ENCODE measurements at places on chromosomes 2 and 18.

- no peak for DNase-seq
Observed at GRCh38 chr18:42574871-42575270, 540.6 kb downstream of the RIT2 start.

DNA sequence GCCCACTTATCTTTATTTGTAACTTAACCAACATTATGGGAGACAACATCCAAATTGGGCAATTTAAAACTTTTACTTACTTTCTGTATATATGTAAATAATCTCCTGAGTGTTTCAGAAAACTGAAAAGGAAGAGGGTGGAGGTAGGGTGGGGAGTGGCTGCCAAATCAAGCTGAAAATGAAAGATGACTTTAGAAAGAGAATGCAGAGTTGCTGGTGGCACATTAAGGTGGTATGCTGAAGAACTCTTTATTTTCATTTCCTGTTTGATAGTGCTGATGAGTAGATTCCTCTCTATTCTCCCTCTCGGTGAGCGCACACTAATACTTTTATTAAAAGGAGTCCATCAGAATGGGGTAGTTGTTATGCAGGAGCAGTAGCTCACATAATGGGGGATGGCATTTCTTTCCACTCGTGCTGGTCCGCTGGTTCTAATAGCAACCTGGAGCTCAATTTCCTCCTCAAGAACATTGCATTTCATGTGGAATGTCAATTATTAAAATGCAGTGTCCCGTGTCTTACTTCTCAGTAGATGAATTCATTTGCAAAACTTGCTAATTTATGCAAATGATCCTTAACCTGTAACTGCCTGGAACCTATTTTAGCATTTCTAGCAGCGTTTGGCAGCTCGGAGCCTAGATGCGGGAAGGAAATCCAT lies 466.9 kb upstream of the HNRNPA3 start:
- no peak for DNase-seq

GRCh38 chr2:58651930-58652329 lies 410.8 kb upstream of the FANCL start:
- DNase-seq = no peak

DNA sequence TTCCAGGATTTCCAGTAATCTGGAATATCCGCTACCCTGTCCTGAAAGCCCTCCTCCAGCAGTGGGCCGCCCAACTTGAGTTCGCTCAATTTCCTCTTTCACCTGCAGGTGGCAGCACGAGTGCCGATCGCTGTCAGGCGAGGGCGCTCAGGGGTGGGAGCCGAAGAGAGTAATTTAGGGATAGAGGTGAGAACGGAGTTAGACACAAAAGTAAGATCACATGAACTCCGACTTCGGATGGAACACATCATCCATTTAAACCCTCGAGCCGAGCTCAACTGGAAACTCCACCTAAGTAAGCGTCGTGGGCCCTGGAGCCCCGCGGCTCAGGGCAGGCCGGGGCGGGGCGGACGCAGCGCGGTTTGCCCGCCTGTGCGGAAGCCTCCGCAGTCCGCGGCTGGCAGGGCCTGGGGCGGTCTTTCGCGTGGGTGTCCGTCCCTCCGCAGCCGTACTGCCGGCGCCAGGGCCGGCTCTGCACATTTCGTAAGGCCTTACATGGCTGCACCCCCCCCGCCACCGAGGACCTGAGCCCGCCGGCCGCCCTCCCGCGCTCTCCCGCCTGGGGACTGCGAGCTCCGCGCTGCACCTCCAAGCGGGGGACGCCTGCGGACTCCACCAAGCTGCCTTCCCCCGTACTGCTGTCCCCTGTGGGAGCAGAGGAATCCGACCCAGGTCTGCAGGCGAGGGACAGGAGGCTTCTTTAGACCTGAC lies 61.2 kb downstream of the SEMA4F start:
- DNase-seq = peak; percentile 31

- peak; percentile 3 for DNase-seq
Observed at GRCh38 chr18:75679331-75679730, 251.8 kb upstream of the SMIM21 start.

DNA sequence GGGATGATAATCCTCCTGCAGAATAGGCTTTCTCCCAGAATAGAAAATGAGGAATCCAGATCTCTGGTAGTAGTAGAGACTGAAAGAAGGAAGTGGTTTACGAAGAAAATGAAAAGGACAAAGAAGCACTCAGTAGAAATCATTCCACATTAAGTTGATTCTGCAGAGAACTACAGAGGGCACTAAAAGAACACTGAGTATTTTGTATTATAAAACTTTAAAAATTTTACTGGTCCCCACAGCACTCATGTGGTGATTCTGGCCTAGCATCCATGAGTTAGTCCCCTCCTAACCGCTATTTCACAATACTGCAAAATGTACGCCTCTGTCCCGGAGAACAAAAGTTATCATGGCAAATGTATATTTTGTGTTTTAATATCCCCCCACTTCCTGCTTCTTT lies 42.9 kb upstream of the SLC35F5 start:
- no peak for DNase-seq

- no peak for DNase-seq
Observed at GRCh38 chr18:76708071-76708721, 114.2 kb upstream of the ZNF236 start.

GRCh38 chr18:27483276-27483675 lies 298.2 kb upstream of the CHST9 start:
- DNase-seq = no peak

DNA sequence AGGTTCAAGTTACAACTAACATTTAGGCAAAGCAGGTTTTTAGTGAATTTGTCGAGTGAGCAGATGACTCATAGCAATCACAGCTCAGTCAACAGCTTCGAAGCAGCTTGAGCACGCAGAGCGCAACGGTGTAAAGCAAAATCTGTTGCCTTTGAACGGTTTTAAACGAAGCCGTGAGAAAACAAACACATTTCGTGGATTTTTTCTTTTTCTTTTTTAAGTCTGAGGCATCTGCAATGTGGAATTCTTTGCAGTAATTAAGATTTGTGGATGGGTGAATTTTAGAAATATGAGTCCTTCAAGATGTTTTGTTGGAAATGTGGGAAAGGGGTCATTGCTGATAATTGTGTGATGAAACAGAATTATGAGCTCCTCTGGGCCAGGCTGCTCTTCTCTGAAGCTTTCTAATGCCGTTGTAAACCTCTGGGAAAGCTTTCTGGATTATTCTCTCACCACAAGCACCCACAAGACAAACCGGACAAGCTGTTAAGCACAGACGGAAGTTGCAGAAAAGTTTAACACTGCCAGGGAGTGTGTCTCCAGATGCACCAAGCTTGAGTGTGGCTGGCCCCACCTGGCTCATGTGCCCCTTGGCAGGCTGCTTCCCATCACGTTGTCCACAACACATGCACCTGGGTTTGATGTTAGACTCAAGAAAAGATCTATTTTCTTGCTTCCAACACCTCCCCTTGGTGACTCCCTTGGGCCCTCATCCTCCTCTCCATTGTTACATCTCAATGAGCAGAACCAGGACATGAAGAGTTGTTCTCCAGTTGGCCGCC lies 224.7 kb downstream of the ACKR3 start:
- DNase-seq = no peak

DNA sequence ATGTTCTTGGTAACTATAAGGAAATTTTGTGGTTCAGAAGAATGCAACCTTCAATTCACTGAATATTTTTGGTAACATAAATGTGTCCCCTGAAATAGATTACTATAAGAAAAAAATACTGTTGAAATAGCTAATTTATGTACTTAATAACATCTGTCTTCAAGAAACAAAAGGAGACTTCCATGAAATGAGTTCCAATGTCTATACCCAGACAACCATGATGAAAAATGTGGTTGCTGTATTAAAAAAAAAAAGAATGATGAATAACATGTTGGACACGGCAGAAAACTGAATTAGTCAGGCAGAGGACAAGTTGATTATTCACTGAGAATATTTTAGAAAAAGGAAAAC lies 98.5 kb downstream of the TACR1 start:
- DNase-seq = no peak

DNA sequence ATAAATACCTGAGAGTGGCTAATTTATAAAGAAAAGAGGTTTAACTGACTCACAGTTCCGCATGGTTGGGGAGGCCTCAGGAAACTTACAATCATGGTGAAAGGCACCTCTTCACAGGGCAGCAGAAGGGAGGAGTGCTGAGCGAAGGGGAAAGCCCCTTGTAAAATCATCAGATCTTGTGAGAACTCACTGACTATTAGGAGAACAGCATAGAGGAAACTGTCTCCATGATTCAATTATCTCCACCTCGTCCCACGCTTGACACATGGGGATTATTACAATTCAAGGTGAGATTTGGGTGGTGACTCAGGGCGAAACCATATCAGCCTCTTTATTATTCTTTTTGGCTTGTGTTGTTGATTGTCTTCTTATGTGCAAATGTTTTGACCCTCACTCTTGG lies 76.2 kb downstream of the WDR7 start:
- no peak for DNase-seq

- no peak for DNase-seq
Observed at GRCh38 chr2:174300114-174300513, 34.6 kb upstream of the SP9 start.

- DNase-seq = no peak
Observed at GRCh38 chr2:67037655-67038054, 359.5 kb upstream of the ETAA1 start.

- DNase-seq = no peak
Observed at GRCh38 chr2:39431592-39432316, 5.3 kb downstream of the MAP4K3 start.

DNA sequence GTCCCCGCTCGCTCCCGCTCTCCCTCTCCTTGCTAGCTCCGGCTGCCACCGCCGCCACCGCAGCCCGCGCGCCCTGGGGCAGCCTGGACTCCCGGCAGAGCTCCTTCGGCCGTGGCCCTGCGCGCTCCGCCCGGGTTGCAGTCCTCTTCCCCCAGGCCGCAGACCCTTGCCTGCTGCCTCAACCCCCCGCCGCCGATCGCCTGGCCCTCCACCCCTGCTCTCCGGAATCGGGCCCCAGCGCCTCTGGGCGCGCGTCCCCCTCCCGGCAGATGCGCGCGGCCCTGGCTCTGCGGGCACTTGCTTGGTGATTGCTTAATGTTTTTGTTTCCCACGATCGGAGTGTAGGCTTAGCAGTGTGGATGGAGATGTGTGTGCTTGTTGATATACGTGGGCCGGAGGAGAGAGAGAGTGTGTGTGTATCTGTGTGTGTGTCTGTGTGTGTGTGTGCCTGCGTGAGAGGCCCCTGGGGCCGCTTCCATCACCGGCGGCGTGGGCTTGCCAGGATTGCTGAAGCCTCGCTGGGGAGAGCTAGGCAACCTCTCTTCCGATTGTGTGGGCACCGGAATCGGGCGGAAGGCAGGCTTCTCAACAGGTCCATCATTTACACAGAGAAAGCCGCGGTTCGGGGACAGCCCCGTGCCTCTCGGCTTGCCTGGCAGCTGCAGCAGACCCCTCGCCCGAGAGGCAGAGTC lies 877 bp downstream of the INHBB start:
- DNase-seq = no peak

DNA sequence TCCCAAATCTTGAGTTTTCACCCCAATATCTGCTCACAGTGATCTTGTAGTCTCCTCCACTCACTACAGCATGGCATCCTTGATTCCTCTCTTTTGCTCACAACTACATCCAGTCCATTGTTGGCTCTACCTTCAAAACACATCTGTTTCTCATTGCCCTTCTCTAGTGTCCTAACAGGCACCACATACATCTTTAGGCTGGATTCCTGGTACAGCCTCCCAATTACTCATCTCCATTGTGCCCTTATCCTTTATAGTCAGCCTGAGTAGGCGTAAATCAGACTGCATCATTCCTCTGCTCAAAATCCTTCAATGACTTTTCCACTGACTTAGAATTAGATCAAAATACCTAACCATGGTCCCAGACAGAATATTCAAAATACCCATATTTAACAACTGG lies 10.7 kb upstream of the TAF1B start:
- DNase-seq = no peak

GRCh38 chr18:24078391-24078790 lies 60.5 kb upstream of the CABYR start:
- no peak for DNase-seq

DNA sequence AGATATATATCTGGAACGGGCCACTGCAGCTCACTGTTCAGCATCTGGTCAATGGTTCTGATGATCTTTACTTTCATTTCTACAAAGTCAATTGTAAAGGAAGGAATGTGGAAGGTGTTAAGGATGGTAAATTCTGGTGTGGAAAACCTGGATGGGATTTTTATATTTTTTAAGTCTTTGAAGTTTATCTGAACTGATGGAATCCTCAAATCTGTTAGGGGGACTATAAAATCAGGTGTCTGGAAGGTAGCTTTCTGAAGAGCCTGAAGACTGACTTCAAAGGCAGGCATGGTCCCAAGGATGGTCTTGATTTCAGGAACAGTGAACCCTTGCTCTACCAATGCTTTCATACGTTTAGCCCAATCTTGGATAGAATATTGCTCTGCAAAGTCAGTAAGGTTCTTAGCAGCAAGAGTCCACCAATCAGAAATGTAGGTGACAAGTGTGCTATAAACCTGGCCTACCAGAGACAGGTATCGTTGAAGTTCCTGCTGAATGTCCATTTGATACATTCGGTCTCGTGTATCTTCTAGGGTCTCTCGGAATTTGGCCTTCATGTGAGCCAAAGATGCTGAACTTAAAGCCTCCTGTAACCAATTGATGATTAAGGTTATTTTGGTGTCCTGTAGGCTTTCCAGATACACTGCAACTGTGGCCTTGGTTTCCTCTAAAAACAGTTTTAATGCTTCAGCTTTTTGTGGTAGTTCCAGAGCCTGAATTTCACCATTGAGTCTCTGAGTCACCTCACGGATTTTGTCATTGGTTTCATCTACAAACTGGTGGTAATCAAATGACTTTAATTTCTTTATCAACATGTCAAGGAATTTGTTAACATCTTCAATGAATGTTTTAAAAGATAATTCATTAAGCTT lies 34.8 kb downstream of the APOB start:
- no peak for DNase-seq

- no peak for DNase-seq
Observed at GRCh38 chr2:30310955-30311354, 79.6 kb downstream of the LBH start.

All from esophagus squamous epithelium (tissue), 5 donors.